ENCODE measurements at places on chromosomes 13 and 19.

GRCh38 chr13:27171244-27171826 lies at the start of gene USP12:
TSS of gene USP12 (minus strand) at chr13:27171811. CDS start at chr13:27171639, 172 bp downstream.
- peak; percentile 52 for ATAC-seq

- peak; percentile 16 for ATAC-seq
Measured at GRCh38 chr19:4454747-4455718, 2.6 kb downstream of the UBXN6 start.

DNA sequence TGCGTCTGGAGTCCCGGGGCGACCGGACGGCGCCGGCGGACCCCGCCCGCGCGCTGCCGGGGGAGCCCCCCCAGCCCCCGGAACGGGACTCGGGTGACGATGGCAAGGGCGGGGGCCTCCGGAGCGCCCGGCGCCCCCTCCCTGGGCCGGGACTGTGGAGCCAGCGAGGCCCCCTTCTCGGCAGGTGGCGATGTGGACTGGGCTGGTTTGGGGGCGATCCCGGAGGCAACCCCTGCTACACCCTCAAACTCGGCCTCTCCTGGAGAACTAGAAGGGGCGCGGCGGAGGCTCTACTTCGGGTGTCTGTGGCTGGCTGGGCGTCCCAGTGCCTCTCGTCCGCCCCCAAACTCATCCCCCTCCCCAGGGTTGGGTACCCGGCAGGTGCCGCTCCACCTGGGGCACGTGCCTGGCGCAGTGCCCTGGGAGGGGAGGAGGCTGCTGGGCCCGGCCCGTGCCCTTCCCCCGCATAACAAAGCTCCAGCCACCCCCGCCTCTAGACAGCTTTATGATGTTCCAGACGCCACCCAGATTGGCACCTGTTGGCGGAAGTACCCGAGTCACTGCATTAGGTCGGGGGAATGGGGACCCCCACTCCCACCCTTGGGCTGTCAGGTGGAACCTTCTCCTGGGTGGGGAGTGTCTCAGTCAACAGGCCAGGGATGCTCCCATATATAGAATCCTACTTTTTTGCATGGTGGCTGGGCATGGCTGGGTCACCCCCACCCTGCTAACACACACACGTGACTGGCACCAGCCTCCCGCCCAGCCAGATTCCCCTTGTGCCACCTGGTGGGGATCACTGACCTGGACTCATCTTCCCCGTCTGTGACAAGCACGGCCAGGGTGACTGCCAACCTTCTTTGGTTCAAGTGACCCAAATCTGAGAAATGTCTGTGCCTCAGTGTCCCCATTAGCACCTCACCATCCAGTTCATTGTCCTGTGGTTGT lies 722 bp downstream of the PKN1 start:
- ATAC-seq: no peak

GRCh38 chr19:13071444-13072187 lies 31.0 kb downstream of the LYL1 start:
- no peak for ATAC-seq

- no peak for ATAC-seq
Measured at GRCh38 chr13:97600458-97601075, 166.6 kb downstream of the RAP2A start.

- ATAC-seq: peak; percentile 88
Measured at GRCh38 chr13:111344471-111345191, 24.2 kb downstream of the TEX29 start.

GRCh38 chr19:40601134-40601974 lies at the start of gene LTBP4:
TSS of gene LTBP4 (plus strand) at chr19:40601369. CDS start at chr19:40601388, 19 bp downstream.
- peak; percentile 18 for ATAC-seq

DNA sequence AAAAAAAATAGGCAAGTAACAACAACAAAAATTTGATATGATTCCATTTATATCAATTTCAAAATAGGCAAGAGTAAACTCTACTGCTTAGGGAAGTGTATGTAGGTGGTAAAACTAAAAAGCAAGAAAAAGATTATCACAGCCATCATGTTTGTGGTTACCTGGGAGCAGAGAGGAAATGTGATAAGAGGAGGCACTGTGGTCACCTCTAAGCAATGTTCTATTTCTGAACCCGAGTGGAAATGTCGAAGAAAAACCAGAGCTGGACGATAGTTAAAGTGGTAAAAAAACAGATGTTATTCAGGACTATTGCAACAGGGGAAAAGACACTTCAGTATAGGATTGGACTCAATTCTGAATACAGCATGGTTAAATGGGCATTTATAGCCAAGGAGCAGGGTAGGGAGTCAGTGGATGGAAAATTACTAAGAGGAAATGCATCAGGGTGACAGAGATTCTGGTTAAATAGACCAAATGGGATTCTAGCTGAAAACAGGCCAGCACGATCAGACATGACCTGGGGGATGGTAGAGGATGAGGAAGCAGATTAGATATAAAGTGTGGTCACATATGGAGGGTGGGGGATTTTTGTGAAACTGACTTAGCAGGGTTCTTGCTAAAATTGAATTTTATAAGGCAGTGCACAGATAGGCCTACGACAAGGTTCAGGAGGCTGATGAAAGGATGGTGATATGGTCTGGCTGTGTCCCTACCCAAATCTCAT lies 6.0 kb upstream of the TEX30 start:
- no peak for ATAC-seq

DNA sequence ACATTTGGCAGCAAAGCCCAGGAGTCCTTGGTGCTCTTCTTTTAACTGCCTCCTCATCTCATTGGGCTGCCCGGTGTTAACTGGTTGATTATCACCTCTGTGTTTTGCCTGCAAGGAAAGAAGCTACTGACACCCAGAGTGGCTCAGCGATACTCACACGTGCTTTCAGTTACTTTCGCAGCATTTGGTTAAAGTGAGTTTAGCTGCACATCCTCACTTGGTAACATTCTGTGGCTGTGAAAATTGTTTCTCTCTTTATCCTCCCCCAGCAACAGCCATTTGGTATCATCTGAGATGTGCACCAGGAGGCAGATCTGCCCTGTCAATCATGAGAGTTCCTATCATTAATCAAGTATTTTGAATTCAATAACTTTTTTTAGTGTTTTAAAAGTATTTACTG lies 44.6 kb upstream of the GPR183 start:
- ATAC-seq: no peak

DNA sequence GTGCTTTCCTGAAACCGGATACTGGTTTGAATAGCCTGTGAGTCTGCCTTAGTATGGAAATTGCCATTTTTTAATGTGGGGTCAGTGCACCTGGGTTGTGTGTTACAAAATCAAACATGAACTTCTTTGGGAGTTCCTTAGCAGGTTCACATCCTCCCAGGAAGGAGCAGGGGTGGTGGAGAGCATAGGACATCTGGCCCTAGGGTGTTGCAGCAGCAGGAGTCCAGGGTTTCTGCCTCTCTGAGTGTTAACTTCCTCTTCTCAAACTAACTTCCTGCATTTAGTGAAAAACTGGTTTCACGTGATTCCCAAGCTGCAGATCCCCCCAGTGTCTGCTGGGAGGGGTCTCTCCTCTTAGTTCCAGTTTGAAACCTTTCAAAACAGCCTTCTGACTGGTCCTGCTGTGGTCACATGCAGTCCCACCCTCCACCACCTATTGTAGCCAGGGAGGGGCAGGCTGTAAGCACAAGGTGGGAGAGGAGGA lies 7.2 kb downstream of the RNASEH2B start:
- ATAC-seq: peak; percentile 13
